ENCODE measurements at places on chromosomes 3 and 15. TPM values are rescaled to one million over a fixed set of nuclear protein-coding genes. Genes with fewer than 3 reads are reported as not detected.

The BCHE gene
- 53.3 TPM for total RNA-seq

The DPPA2 gene
- total RNA-seq = not detected

The WDR93 gene
- 0.66 TPM for total RNA-seq

The KNG1 gene
- not detected for total RNA-seq

All from camera-type eye (tissue), 1 donor.